ENCODE measurements at places on chromosomes 16 and 17.

DNA sequence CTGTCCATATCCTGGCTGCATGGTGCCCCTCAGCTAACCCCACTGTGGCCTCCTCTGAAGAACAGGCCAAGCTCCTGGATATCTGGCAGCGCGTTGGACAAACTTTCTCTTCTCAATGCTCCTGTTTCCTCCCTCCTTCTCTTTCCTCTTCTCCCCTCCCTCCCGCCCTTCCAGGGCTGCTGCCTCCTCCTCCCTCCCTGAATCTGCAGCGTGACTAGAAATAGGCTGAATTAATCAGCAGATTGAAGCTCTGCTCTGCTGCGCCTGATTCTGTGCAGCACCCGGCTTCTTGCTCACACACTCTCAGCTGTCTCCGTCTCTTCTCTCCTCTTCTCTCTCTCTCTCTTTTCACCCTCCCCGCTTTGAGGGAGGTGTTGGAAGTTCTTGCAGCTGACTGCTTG lies 19.8 kb downstream of the TMEM94 start:
- DNase-seq: no peak

DNA sequence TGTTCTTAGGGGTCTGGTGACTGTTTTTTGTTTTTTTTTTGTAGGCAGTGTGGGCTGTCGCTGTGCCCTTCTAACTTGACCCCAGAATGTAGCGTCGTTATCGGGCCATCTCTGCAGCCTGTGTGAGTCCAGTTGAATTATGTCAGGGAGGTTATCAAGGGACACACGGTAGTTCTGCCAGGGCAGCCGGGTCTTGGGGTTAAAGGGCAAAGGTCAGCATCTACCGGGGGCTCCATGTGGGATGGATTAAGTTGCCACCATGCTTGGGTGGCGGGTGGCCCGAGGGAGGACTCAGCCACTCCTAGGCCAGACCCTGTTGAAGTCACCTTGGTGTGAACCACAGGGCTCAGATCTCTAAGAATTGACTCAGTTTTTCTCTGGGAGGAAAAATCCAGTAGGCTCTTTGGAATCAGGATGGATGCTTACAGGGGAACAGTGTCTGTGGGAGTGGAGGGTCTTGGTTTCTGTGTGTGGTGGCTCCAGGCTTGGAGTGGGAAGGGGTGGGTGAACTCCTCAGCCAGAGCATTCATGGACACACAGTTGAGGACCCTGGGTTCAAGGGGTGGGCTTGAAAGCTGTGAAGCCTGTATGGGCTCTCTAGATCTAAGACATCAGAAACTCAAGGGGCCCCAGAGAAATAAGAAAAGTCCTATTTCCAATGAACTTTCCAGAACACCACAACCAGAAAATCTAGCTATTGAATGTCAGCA lies 191.7 kb downstream of the IRF8 start:
- no peak for DNase-seq

DNA sequence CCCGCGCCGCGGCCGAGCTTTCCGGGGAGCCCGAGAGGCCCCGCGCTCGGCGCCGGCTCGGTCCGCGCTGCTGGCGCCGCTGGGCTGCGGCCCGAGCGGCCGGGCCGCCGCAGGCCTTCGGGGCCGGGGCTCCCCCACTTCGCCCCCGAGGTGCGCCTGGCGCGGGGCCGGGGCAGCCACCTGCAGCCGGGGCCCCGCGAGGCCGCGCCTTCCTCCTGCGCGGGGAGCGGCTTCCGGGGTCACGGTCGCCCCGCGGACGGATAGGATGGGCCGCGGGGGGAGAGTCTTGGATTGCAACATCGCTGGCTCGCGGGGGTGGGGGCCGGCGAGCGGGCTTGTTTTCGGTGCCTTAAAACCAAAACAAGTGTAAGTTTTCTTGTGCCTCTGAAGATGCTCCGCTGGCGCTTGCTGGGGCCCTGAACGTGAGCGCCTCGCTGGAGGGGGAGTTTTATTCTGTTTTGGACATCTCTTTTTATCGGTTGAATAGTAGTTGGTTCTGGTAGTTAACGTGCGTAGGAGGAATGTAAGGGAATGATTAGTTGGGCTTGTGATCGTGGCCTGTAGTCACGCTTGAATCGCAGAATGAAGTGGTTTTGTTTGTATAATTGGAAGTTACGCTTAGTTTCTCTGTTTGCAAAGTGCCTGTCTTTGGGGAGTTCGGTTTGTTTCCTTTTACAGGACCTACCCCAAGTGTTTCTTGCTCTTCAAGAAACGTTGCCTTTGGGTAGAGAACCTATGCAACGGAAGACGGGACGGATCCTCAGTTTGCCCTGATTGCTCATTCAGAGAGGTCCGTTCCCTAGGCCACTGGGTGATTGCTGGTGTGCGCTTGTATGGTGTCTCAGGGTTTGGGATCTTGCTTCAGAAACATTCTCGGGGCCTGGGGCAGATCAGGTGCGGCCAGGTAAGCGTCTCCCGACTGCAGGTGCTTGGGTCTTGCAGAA lies 724 bp downstream of the UBE2I start:
- DNase-seq: peak; percentile 42

GRCh38 chr16:64182985-64183384 lies 938.9 kb downstream of the CDH11 start:
- no peak for DNase-seq

DNA sequence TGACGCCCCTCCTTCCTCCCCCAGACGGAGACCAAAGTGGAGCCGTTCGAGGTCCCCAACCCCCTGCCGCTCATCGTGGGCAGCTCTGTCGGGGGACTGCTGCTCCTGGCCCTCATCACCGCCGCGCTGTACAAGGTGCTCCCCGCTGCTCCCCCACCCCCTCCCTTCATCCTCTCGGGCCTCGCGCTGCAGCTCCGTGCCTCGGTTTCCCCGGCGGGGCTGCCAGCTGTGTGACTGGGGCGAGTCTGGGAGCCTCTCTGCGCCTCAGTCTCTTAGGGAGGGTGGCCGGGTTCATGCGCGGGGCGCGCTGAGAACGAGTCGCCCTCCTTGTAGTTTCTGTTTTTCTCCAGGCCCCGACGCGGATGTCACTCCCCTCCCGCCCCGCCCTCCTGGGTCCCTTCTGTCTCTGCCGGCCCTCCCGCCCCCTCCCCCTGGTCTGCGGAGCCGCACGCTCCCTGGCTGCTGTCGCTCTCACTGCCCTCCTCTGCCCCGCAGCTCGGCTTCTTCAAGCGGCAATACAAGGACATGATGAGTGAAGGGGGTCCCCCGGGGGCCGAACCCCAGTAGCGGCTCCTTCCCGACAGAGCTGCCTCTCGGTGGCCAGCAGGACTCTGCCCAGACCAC lies 23.7 kb upstream of the ITGAX start:
- DNase-seq: no peak

DNA sequence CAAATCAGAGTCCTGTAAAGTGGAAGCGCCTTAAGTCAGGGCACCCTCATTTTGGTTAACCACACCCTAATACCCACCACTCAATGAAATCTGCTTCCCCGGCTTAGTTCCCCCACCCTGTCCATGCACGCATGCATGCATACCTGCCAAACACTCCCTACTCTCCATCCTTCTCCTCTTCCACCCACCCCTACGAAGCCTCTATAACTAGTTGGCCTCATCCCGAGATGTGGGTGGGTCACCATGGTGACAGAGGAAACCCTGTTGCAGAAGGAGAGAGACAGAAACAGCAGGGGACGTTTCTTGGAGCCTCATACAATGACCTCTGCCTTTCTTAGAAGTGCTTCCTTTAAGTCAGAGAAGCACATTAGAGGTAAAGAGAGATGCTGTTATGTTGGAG lies 46.8 kb upstream of the DNAH9 start:
- DNase-seq: no peak

DNA sequence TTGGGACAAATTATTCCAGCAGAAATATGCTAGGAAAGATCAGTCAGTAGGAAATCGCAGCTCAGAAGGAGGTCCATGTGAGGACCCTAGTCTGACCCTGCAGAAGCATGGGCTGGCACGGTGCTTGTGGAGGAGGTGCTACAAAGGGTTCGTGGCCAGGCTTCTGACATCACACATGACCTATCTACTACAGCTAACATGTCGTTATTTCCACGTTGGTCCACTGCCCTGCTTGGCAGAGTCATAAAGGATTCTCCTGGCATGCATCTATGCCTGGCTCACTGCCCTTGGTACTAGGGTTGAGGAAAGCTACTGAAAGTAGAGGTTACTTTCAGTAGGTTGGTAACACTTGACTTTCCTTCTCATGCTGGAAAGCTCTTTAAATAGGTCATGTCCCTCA lies 118.1 kb upstream of the SHISA6 start:
- no peak for DNase-seq

DNA sequence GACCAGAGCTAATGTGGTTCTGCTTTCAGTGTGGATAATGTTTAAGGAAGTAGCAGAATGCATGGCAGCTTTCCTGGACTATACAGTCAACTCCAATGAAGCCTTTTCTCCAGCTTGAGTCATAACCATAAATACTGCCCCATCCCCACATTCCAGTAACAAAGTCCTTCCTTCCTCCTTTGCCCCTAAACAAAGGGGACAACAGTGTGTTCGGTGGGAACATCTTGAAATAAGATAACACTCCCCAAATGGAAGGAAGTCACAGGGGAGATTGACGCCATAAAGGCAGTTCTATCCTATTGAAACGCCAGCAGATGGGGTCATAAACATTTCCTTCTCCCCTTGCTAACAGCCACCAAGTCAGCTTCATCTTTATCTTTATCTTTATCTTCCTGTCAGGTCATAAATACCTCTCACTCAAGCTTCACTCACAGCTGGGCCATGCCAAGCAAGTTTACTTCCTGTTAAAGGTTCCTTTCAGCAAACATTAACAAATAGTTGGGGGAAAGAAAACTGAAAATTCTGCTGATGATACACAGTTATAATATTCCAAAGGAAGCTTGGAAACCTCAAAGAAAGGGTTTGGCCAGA lies 136.7 kb downstream of the SNX11 start:
- no peak for DNase-seq

DNA sequence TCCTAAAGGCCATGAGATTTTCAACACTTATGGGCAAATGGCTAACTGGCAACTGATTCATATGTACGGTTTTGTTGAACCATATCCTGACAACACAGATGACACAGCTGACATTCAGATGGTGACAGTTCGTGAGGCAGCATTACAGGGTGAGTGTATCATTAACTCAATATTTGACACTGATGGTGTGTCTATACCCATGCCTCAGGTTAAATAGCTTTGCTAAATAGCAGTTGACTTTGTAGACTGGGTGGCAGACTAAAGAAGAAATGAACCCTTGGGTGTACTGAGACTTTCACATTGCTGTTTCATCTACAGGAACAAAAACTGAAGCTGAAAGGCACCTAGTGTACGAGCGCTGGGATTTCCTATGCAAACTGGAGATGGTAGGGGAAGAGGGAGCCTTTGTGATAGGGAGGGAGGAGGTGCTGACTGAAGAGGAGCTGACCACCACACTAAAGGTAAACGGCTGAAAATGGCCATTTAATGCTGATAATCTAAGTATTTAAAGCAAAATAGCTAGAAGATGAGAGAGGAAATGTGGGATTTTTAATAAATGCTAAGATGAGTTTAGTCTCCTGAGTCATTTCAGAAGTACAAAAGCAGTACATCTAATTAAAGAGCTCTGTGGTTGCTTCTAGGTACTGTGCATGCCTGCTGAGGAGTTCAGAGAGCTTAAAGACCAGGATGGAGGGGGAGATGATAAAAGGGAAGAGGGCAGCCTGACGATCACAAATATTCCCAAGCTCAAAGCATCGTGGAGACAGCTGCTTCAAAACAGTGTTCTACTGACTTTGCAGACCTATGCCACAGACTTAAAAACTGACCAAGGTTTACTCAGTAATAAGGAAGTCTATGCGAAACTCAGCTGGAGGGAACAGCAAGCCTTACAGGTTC lies 3.0 kb downstream of the SETD6 start:
- DNase-seq: no peak

DNA sequence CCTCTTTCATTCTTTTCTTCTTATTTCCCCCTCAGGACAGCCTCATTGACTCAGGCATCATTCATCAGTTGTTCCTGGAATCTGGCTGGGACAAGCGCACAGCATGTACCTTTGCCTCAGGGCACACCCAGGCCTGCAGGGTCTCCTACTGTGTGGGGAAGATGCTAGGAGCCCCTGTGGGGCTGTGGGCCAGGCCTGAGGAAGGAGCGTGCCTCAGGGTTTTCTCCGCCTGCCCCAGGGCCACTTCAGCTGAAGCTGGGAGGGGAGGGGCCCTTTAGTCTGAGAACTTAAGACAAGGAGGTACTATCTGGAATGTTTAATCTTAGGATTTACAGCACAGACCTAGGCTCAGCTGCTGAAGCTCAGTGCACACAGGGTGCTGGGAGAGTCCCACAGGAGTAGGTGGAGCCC lies 7.9 kb downstream of the ELMO3 start:
- no peak for DNase-seq

DNA sequence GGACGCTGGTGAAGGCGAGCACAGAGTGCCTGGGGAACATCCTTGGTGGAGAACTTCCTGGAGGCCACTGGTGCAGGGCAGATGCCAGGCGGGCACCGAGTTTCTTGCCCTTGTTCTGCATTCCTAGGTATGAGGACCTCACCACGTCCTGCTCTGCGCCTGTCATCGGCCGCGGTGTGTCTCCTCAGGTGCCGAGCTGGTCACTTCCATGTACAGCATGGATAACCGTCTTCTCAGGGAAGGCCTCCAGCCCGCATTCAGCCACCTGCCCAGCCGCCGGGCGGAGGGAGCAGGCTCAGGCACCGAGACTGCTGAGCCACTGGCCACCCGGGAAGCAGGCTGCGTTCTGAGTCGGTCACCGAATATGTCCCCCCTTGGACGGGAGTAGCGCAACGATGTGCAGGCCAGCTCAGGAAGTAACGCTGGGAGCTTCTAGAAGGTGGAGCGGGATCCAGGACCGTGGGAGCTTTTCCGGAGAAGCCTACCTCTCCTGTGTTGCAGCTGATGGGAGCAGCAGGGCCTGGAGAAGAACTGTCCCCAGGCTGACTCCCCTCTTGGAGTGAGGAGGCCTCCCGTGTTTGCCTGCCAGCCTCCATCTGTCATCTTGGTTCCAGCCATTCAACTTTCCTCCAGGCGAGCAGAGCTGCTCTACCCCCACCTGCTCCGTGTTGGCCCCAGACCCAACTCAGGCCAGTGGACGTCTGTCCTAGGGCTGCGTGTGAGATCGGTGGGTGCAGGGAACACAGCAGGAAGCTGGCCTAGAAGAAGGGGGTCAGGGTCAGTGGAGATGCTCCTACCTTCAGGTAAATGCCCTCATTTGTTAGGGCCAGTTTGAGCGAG lies 2.1 kb upstream of the BAIAP2 start:
- DNase-seq: no peak

DNA sequence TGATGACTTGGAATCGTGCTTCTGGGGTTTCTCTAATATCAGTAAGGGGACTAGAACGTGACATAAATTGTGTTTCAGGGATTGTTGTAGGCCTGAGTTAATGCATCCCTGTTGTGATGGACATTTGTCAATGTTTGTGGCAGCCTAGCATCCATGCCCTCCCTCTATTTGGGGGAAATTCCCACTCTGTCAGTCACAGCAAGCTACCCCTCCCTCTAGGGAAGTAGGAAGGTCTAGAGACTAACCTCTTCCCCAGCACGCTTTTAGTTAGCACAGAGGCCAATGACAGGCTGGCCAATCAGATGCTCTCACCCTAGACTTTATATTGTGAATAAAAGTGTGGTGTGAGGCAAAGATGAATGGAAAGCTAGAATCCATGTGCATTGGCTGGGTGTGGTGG lies 32.4 kb upstream of the NF1 start:
- DNase-seq: no peak

Measured in T follicular helper cell (primary cell).